ENCODE measurements at places on chromosomes 6 and 20.

DNA sequence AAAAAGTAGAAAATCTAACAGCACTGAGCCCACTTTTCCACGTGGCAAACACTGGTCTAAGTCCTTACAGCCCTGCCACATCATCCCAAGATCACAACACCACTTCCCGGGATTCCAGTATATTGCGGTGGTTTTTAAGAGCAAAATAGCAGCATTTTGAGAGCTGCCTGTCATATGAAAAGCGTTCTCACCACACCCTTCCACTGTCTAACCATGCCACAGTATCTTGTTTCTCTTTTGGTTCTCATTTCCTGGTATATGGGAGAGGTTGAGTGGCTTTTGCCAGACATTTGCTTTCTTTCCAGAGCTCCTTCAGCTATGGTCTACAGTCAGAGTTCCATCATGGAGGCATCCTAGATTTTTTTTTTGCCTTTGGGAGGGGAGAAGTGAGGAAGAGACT is 243.0 kb downstream of the TSHZ2 start:
- no peak for DNase-seq

- no peak for DNase-seq
These were observed 650 bp upstream of the CASP8AP2 start for GRCh38 chr6:89828988-89829471.

DNA sequence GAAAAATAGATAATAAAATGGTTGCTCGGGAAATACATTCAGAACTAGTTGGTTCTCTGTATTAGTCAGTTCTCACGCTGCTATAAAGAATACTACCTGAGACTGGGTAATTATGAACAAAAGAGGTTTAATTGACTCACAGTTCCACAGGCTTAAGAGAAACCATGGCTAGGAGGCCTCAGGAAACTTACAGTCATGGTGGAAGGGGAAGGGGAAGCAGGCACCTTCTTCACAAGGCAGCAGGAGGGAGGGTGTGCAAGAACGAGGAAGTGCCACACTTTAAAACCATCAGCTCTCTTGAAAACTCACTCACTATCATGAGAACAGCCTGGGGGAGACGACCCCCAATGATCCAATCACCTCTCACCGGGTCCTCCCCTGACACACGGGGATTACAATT is 24.2 kb upstream of the SNX9 start:
- no peak for DNase-seq

DNA sequence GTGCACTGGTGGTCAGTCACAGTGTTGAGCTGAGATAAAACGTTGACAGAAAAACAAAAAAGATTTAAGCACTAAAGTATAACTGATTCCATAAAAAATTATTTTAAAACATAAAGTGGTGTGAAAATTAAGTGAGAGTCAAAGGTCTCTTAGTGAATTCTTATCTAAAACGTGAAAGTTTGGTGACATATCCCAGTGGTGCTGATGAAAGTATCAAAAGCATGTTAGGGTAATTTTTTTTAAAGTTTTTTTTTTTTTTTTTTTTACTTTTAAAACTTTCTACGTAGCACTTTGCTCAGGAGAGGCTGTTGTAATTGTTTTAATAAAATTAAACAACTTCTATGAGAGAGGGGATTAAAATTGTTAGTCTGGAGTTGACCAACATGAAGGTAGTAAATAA is 65.6 kb upstream of the TMEM30A start:
- no peak for DNase-seq

DNA sequence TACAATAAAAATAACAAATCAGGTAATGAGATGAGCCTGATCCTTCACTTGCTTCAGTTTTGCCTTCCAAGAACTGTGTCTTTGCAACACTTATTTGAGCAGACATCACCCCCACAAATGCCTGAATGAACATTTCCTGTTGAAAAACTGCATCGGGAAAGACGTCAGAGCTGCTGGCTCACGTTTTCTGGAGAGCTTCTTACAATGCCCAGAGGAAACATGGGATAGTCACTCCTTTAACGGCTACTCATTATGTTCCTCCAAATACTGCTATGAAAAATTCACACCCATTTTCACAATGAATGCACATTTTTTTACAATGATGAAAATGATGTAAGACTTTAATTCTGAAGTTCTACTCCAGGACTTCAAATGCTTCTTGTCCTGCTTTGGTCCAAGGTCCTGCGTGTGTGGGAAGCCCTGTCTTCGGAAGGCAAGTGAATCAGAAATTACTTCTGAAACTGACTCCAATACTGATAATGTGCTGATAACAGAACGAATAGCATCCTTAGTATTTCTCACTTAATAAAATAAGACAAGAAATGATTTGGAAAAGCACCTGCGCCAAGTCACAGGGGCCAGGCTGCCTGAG is 238.0 kb downstream of the ANKRD60 start:
- peak; percentile 58 for DNase-seq

DNA sequence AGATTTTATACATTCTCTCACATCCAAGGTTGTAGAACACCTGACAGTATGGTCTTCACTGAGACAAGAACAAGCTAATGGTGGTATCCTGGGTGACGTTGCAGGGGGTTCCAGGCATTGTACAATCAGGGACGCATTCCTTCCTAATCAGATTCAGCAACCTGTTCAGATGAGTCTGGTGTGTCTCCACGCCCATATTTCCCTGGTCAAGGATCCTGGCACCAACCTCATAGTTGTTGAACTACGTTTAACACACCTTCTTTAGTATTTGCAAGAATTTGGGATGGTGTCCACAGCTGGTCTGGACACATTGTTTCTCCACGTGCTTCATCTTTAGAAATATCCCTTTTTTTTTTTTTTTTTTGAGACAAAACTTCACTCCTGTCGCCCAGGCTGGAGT is 161.0 kb upstream of the CDYL start:
- no peak for DNase-seq

- DNase-seq = no peak
These were observed 175.4 kb upstream of the PRND start for GRCh38 chr20:4546342-4546741.

DNA sequence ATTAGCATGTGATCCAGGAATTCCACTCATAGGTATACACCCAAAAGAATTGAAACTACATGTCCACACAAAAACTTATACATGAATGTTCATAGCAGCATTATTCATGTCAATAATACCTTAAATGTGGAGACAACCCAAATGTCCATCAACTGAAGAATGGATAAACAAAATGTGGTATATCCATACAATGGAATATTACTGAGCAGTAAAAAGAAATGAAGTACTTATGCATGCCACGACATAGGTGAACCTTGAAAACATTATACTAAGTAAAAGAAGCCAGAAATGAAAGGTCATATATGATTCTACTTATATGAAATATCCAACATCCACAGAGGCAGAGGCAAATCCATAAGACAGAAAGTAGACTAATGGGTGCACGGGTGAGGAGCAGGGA is 159.9 kb downstream of the UNC5CL start:
- DNase-seq = no peak

GRCh38 chr20:41616228-41616627 is 1.9 kb downstream of the CHD6 start:
- no peak for DNase-seq

GRCh38 chr6:147321260-147321659 is 117.0 kb downstream of the STXBP5 start:
- DNase-seq = no peak

DNA sequence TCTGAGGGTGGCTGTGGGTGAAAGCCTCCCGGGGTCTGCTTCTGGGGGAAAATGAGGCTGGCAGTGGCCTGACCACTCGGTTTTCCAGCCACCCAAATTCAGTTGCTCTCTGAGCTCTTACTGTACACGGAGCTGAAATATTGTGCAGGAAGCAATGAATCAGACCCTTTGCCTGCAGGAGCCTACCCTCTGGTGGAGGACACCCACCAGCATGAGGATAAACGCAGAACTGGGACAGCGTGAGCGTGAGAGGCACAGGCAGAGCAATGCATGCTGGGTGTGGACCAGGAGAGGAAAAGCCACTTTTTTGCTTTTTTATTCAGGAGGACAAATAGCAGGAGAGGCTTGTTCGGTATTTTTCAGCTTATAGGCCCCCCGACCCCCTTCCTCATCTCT is 298.0 kb downstream of the QKI start:
- no peak for DNase-seq

- DNase-seq = peak; percentile 3
These were observed 520 bp downstream of the SLC24A3 start for GRCh38 chr20:19212821-19213502.

- DNase-seq = no peak
These were observed 77.3 kb downstream of the EPHA7 start for GRCh38 chr6:93341900-93342613.

GRCh38 chr6:4805553-4806336 is 29.5 kb downstream of the CDYL start:
- DNase-seq = no peak

DNA sequence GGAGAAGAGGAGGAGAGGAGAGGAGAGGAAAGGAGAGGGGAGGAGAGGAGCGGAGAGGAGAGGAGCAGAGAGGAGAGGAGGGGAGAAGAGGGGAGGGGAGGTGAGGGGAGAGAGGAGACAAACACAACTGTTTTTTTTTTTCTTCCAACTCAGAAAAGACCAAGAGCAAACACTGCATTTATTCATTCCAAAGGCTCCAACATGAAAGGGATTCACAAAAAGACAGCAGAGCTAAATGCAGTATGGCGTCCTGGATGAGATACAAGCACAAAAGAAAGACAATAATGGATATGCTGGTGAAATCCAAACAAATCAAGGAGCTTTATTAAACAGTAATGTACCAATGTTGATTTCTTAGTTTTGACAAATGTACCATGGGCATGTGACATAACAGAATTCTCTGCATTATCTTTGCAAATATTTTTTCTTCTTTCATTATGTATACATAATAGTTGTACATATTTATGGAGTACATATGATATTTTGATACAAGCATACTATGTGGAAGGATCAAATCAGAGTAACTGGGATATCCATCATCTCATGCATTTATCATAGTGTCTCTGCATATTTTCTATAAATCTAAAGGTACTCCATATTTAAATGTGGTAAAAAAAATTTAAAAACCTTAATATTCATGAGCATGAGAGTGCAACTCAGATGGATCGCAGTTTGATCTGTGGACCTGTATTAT is 204.6 kb downstream of the CBLN4 start:
- no peak for DNase-seq

GRCh38 chr6:157137501-157137900 is 185.8 kb downstream of the TMEM242 start:
- no peak for DNase-seq

GRCh38 chr6:109010705-109011102 is 83.9 kb downstream of the SESN1 start:
- DNase-seq = no peak

- no peak for DNase-seq
These were observed 109.6 kb downstream of the MANEA start for GRCh38 chr6:95686895-95687294.

- DNase-seq = no peak
These were observed 32.1 kb downstream of the SF3B5 start for GRCh38 chr6:144063246-144063743.

DNA sequence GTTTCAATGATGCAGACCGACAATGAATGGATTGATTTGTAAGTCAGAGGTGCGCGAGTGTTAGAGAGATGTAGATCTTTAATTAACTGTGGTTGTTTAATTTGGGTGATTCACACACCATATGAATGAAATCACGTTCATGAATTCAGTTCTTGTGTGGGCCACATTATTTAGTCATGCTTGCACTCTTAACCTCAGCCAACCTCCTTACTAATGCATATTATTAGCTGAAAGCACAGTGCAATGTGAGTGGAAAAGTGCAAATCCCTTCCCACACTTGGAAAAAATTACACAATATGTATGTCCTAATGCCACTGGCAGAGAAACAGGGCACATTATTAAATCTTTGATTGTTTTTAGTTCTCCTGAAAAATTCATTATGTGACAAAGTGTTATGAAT is 512.5 kb downstream of the BCKDHB start:
- DNase-seq = peak; percentile 45

- DNase-seq = no peak
These were observed 29.1 kb downstream of the HECA start for GRCh38 chr6:139164001-139164400.

DNA sequence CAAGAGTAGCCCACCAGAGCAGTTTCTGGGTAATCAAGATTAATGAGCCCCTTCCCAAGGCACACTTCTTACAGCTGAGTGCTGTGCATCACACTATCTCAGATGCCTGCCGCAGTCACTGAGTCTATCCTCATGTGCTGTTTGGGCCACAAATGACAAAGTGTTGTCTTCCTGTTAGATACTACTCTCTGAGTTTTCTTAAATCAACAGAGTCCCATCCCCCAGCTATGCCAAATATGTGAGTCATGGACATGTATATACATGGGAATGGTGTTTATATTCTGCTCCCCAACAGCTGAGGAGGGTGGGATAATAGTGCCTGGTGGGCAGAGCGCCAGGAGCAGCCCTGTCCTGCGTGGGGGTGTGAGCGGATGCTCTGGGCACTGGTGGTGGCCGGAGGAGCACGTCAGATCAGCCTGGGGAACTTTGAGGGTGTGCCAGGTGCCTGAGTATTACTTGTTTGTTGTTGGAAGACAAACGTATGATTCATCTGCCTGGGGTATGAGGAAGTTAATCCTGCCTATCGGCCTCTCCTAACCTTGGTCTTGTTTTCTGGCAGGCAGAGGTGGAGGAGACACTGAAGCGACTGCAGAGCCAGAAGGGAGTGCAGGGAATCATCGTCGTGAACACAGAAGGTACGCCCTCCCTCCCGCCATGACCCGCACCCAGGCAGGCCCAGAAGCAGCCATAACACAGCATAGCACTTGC is 9.6 kb downstream of the DYNLRB1 start:
- peak; percentile 48 for DNase-seq

GRCh38 chr6:155628306-155628705 is 172.7 kb upstream of the NOX3 start:
- DNase-seq = no peak

GRCh38 chr20:39676241-39676640 is 714.1 kb downstream of the DHX35 start:
- no peak for DNase-seq

DNA sequence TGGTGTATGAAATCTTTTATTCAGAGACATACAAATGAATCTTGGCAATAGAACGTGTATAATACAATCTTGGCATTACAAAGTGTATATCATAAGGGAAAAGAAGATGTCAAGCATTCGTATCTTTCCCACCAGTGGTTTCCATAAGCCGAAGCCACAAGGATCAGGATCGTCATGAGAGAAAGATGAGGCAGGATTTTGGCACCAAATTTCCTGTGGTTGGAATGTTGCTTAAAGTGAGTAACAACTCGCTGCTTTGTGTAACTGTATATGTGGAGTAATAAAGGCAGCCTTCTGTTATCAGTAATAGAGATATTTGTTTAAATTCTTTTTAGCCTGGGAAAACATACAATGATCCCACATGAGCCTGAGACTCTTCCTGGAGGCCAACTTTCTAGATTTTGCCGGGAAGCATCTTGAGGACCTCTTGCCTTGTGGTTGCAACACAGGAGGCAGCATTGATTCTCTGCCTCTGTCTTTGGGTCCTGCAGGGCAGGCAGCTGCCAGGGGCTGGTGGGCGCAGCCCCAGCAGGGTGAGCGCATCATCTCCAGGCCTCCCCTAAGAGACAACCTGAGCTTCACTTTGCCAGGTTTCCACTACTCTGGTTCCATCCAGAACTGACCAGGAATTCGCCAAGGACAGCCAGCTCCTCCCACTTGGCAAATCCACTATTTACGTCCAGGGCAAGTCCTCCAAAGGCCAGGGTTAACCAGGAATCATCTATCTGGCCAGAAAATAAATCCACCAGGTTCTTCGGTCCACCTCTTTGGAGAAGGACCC is 230.9 kb upstream of the SULF2 start:
- DNase-seq = peak; percentile 1

GRCh38 chr20:45920462-45921336 is 8.7 kb upstream of the PLTP start:
- DNase-seq = no peak

GRCh38 chr6:6676910-6677441 is 88.5 kb downstream of the LY86 start:
- peak; percentile 71 for DNase-seq

All from foreskin melanocyte (primary cell).